ENCODE measurements at places on chromosomes 3 and 15.

GRCh38 chr3:128908951-128909350 is 29.5 kb downstream of the ACAD9 start:
- DNase-seq = no peak

DNA sequence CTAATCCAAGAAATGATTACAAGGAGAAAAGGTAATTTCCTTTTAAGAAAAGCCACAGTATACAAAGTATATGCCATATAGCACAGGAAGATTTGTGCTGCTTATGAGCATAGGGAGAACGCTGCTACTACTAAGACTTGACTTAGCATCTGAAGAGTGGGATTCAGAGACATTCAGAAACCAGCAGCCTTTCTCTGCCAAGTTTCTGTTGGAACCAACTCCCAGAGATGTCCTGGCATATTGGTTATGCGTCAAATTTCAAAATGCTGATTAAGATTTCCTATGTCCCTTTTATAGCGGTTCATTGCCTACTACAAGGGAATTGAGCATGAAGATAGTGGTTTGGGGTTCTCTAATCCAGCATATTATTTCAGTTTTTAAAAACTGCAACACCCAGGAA is 4.9 kb downstream of the NR2E3 start:
- DNase-seq = no peak

DNA sequence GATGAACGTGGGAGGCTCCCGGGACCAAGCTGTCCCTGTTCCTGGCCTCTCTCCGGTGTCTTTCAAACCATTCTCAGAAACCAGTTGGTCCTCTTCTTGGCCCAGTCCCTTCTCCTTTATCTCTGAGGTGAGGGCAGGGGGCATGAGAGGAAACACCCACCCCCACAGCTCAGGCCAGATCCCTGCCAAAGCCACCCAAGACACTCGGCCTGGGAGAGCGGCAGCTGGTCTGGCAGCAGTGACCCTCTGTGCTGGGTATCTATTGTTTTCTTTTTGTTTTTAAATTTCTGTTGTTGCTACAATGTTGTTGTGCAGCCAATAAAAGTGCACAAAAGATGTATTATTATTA is 27.3 kb downstream of the ACSBG1 start:
- DNase-seq = no peak

- no peak for DNase-seq
These were observed 70.9 kb downstream of the SUCNR1 start for GRCh38 chr3:151944356-151944755.

- DNase-seq = no peak
These were observed 53.4 kb downstream of the LSM3 start for GRCh38 chr3:14231998-14232501.

DNA sequence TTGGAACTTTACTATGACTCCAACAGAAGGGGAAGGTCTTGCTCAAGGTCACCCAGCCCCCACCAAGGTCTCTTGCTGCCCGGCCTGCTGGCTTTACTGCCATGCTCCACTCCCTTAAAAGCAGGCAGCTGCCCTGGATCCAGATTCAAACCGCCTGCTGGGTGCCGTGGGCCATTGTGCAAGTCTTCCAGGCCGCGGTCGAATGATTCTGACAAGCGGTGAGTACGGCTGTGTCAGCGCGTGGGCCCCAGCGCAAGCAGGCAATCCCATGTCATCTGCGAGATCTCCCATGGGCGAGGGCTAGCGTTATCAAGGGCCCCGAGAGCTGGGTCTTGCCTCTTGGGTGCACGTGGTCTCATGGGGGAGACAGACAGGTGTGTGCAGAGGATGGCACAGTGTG is 37.6 kb downstream of the CORO2B start:
- no peak for DNase-seq

GRCh38 chr3:183688874-183689273 is 8.7 kb upstream of the YEATS2 start:
- DNase-seq = no peak

DNA sequence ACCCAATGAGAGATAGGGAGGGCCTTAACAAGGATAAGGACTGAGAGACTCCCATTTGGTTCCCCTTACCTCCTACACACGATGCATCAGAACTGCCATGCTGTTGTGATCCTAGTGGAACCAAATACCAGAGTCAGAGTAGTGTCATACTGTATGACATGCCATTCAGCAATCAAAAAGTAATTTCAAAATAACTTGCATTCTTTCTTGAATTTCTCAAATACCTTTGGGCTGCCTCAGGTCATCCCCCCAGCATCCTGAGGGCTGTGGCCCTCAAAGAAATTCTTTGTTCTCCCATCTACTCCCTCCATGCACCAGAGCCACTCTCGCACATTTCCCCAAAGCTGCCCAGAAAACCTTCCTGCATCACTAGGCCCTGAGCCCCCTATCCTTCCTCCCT is 68.9 kb upstream of the PPP2R3A start:
- no peak for DNase-seq

DNA sequence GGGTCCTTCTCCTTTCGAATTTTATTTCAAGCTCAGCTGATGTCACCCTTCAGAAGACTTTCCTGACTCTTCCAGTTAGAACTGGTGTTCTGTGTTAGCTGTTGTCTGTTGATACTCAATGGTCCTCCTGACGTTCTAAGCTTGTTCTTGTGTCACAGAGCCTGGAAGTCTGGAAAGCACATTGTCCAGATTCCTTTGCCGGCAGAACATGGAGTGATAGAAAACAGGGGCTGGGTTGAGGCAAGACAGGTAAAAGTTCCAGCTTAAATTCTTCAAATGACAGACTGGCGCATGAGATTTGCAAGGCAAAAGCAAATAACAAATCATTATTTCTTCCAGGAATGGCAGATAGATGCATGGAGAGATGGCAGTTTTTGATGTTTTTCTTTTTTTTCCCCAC is 102.0 kb upstream of the CLSTN2 start:
- no peak for DNase-seq

DNA sequence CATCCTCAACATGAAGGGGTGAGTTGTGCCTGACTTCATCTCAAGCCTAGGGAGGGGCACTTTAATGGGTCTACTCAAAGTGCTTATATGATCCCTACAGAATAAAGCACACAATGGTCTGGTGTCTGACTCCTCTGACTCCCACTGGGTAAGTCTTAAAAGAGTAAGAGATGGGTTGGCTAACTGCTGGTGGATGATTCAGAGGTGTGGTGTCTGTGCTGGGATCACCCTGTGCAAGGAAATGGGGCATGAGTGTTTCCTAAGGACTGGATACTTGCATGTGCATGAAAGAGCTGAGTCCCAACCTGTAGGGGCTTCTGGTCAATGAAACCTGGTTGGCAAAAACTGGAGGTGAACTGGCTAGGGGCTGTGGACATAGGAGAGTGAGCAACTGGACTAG is 158.8 kb downstream of the IL20RB start:
- DNase-seq = no peak

DNA sequence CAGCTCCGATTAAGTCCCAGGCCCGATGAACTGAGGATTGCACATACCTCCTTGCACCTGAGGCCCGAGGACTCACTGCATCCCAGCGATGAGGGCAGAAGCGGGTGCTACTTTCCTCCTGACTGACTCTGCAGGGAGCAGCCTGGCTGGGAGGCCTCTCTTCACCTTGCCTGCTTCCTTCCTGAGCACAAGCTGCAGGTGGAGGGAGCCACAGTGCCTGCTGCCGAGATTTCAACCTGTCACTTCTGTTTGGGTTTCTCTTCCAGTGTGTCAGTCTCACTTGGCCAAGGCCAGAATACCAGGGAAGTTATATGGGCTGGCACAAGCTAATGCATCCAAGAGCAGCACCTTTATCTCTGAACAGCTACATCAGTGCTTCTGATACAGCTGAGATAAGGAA is 185.4 kb downstream of the NTRK3 start:
- no peak for DNase-seq

GRCh38 chr3:102400766-102401165 is 34.0 kb upstream of the ZPLD1 start:
- DNase-seq = no peak

- DNase-seq = no peak
These were observed 34.0 kb downstream of the BHLHE40 start for GRCh38 chr3:5013021-5013906.

DNA sequence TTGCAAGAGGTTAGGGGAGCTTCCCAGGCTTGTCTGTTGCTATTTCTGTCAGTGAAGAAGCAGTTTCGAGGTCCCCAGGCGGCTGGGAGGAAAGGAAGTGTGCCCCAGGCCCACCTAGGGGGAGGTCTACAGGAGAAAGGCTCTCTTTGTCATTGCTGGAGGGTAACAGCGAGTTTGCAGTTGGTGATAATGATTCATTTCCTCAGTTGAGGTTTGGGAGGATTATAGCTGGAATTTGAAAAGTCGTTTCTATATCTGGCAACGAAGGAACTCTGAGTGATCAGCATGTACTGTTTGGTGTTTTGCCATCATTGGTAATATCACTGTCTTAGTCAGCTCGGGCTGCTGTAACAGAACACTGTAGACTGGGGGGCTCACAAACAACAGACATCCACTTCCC is 65.5 kb upstream of the UBE3A start:
- no peak for DNase-seq

DNA sequence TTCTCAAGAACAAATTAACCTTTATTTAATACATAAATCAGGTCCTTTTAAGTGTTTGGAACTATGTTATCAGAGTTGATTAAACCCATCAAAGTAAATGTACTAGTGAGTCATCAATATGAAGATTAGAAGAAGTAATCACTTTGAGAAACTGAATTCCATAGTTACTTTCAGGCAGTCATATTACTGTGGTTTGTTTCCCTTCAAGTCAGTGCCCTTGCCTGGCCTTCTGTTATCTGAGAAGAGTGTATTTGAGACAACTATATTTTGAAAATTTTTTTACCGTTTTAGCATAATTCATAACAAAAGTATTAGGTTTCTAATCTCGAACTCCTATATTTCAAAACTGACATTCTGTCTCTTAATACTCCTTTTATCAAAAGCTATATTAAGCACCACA is 73.6 kb downstream of the GMPS start:
- DNase-seq = no peak

DNA sequence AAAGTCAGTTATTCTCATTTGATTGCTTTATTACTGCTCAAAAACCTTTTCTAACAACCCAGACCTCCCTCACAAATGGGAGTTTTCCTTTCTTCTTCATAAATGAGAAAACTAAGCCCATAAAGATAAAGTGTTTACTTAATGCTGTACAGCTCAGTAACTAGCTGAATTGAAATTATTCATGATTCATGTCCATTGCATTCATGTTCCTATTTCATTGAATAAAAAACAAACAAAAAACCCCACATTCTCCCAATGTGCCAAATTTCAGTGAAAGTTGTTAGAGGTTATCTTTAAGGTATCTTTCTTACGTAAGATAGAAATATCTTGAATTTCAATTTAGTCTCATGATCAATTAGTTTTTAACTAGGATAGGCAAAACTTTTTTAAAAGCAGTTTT is 2.8 kb downstream of the PLSCR2 start:
- DNase-seq = no peak

DNA sequence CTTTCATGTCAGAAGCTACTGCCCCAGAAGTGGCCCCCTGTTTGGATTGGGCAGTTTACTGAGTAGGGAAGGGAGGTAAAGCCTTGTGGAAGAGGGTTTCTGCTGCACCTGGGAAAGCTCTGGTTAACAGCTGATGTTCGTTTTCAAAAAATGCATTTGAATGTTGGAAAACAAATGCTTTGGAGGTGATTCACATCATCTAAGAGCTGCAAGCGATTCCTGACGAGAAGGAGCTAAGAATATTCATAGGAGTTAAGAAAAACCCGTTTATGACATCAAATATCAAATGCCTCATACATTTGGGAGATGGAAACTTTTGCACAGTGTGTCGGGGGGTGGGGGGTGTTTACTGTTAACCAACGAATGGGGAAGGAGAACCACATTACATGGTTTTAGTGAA is 183.8 kb upstream of the NR2F2 start:
- no peak for DNase-seq

GRCh38 chr3:153173758-153174516 is 11.9 kb downstream of the RAP2B start:
- no peak for DNase-seq

- no peak for DNase-seq
These were observed 47.2 kb downstream of the TMEM212 start for GRCh38 chr3:171890398-171890797.

GRCh38 chr3:190318666-190319065 is 3.6 kb downstream of the CLDN1 start:
- no peak for DNase-seq

DNA sequence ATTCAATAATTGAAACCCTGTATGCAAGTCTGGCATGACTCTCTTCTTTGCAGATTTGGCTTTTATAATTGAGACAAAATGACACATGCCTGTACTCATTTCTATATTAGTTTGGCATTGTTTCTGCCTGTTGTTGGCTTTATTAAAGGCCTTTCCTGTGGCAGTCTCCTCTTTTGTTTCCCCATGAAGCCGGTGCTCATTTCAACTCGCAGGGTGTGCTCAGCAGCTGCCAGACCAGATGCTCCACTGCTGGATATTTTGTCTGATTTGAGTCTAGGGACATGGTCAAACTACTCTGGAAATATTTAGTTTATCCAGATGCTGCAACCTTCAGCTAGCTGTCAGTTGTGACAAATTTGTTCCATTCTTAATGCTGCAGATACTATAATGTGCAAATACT is 445.3 kb downstream of the NAALADL2 start:
- DNase-seq = no peak

- DNase-seq = no peak
These were observed 63.9 kb downstream of the RBM6 start for GRCh38 chr3:50003824-50004223.

GRCh38 chr15:66169625-66170024 is 83.9 kb downstream of the MEGF11 start:
- no peak for DNase-seq

DNA sequence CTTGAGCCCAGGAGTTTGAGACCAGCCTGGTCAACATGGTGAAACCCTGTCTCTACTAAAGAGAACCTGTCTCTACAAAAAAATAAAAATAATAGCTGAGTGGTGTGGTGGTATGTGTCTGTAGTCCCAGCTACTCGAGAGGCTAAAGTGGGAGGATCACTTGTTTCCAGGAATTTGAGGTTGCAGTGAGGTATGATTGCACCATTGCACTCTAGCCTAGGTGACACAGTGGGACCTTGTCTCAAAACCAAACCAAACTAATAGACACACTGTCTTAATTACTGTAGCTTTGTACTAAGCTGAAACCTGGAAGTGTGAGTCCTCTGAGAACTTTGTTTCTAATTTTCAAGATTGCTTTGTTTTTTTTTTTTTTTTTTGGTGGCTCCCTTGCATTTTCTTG is 30.4 kb downstream of the MGA start:
- no peak for DNase-seq

DNA sequence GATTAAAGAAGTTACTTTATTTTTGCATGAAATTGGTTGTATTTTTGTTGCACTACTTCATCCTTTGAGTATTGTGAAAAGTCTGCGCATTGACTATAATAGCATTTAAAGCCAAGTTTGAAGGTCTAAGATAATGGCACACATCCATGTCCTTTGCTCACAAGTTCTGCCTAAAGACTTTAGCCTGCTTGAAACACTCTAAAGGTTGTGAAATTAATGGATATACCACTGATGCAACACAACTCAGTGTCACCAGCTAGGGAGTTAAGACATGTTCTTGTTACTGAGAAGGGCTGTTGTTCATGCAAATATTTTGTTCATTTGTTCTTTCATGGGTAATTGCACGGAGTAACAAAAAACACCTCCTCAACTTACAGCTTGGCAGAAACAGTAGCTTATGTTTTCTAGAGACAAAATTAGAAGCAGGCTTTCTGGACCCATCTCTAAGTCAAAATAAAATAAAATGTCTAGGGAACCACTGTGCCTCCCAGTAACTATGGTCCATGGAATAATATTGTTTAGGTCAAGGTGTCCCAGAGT is 83.9 kb downstream of the PPARG start:
- no peak for DNase-seq

- no peak for DNase-seq
These were observed 40.9 kb upstream of the GOLGA8J start for GRCh38 chr15:30041868-30042267.

All from T-cell (primary cell).